ENCODE measurements at places on chromosomes 2 and 18.

DNA sequence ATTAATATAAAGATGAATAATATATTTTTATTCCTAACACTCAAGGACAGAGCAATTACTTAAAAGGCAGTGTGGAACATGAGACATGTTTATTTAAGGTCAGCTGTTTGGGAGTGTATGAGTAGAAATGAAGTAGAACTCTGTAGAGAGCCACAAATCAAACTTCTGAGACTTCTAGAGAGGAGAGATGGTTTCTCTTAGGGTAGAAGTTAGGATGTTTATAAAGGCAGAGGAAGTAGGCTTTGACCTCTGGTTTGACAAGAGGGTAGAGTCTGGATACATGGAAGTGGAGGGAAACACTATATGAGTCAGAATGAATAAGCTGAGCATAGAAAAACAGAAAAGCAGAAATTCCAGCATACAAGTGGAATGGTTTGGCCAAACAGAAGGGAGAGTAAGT, 262.1 kb upstream of the KLHL14 start:
- DNase-seq = no peak

DNA sequence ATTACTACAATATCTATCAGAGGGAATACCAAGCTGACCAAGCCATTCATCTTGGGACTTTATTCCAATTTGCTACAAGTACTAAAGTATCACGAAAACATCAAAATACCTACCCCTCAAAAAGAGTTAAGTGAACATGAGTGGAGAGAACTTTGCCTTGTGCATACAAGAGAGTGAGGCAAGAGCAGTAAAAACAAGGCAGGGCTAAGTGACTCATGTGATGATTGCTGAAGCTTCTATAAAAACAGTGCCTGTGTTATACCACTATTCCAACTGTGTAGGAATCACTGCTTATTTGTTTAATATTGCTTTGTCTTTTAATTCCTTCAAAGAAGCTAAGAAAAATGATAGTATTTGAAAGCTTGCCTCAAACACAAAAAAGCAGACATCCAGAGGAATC, 61.2 kb downstream of the FARSB start:
- DNase-seq = no peak

- DNase-seq = no peak
Measured at GRCh38 chr2:67075530-67076238, 321.4 kb upstream of the ETAA1 start.

- no peak for DNase-seq
Measured at GRCh38 chr2:197992482-197993133, 188.2 kb downstream of the PLCL1 start.

GRCh38 chr2:213315168-213315876, 31.1 kb downstream of the SPAG16 start:
- no peak for DNase-seq

DNA sequence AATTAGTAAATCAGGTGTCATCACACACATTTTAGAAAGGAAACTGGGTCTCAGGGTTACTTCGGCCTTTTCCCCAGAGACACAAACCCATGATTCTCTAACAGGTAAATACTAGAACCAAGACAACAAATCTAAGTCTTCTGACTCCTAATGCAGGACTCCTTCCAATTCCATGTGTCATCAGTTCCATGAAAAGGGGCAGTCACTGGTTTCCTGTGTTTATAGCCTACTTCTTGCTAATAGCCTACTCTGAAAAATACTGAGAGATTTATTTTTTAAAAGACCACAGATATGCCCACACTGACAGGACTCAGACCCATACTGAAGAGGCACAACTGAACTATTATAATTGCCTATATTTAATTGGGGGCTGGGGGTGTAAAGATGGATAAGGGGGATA, 33.0 kb downstream of the RAB1A start:
- no peak for DNase-seq

DNA sequence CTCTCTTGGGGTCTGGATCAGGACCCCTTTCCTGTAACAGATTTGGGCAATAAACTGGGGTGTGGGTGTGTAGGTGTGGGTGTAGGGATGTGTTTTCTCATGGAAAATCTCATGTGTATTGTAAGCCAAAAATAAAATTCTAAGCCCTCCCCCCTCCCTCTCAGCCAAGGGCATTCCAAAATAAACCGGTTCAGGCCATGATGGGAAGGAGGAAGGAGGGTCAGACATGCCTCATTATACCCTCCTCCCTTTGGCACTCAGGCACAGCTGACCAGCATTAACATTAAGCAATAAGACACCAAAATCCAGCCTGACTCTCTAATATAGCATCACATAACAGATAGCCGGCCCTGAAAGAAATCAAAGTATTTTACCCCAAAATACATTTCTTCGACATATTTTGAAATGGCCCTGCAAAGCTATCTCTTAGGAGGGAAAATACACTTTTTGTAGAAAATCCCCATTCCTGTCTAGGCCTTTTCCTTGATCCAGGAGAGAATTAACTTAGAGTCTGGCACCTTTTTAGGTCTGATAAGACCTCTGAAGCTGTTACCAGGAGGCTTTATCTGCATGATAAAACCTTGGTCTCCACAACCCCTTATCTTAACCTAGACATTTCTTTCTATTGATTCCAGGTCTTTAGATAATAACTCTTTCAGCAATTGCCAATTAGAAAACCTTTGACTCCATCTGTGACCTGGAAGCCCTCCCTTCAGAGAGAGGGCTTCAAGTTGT, 128.7 kb upstream of the COL5A2 start:
- no peak for DNase-seq

- no peak for DNase-seq
Measured at GRCh38 chr2:18566145-18566769, 5.8 kb upstream of the RDH14 start.

- no peak for DNase-seq
Measured at GRCh38 chr18:46042571-46043123, 29.4 kb downstream of the PSTPIP2 start.

DNA sequence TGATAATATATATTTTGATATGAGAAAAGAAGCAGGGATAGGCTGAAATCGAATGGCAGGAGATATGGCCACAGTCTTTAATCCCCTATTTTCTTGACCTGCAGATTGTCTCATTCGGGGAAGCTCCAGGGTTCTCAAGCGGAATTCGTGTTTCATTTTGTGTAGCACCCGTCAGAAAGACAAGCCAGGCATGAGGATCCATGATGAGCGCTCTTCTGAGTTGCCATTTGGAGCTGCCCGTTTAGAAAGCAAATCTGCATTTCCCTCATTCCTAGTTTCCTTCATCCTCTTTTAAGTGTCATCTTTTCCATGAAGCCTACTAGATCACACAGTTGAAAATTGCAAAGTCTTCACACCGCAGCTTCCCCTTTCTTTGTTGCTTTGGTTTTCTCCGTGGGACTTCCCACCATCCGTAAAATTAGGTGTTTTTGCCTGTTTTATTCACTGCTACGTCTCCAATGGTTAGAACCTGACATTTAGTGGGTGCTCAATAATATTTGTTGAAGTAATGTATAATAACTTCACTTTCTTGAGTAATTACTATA, 16.9 kb downstream of the HNMT start:
- DNase-seq = no peak

DNA sequence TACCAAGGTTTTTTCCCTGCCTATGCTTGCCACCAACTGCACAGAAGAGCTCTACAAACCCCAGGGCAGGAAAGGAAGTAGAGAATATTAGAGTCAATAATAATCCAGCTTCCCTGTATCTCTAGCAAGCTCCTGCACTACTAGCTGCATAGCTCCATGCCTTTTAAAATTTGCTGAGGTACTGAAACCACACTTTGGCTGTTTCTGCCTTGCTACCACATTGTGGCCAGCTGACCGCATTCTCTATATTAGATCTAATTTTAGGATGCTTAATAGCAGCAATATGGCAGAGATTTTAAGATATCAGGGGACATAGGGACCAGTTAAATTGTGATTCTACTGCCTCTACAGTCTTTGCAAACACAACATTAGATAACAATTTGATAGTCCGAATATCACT, 534.6 kb downstream of the MBD2 start:
- DNase-seq = no peak

DNA sequence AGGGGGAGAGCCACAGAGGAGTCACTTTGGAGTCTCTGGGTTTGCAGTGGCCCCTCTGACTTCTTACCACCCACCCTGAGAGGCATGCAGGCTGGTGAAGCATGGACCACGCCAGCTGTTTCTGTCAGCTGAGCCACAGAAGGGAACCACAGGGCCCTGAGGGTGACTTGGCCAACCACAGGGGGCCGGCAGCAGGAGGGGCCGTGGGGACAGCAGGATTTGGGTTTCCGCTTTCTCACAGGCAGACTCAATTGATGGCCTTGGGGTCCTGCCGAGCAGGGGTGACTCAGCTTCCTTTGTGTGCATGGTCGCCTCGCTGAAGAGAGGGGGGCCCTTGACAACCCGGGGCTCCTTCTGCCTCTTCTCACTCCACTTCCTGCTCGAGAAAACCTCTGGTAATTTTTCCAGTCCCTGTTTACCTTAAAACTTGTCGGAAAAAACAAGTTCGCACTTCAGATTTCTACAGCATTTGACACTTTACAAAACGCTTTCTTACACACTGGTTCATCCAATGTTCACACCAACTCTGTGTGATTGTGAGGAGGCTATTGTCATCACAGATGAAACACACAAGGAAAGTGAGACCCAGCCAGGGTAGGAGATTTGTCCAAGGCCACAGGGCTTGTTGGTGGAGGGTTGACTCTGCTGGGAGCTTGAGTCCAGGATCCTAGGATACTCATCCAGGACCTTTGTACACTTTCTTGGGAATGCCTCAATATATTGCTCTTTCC, 311.2 kb downstream of the LPIN1 start:
- no peak for DNase-seq

DNA sequence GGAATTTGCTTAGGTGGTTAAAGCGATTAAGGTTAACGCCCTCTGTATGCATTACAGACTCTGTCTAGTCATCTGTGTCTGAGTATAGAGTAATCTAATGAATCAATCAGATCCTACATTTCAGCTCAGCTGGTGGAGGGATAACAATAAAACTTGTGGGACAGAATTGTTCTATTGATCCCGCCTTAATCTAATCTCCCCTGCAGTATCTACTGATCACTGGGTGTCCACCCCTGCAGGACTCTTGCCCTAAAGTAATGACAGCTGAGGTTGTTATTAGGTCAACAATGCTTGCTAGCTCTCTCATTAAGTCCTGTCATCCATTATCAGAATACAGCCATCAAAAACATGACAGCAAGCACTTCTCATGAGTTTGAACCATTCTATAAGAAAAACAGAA, 462.6 kb upstream of the TMEFF2 start:
- no peak for DNase-seq

DNA sequence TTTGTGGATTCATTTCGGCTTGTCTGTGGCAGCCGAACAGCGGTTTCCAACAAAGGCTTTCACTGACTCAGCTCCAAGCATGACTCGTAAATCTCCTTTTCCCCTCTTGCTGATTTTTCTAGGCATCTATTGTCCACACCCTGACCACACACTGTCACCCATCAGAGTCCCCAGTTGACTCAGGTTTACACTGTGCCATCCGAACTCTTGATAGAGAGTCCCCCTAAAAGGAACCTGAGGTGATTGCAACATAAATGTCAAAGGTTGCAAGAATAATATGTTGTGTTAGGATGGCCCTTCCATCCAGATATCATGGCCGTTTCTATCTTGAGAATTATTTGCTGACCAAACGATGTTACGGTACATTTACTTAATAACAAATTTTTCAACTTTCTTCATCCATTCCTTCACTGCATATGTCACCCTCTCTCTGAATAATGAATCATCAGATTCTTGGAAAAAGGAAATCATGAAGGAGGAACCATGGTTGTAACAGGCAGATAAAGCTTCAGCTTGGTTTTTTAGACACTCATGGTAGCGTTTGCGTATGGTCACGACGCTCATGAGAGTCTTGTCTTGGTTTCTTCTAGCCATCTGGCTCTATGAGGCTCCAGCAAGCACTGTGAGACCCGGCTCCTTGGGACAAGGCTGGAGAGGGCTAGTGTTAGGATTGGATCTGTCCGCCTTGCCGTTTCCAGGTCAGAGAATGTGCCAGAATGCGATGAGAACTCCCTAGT, 72.1 kb downstream of the NPAS2 start:
- DNase-seq = no peak

DNA sequence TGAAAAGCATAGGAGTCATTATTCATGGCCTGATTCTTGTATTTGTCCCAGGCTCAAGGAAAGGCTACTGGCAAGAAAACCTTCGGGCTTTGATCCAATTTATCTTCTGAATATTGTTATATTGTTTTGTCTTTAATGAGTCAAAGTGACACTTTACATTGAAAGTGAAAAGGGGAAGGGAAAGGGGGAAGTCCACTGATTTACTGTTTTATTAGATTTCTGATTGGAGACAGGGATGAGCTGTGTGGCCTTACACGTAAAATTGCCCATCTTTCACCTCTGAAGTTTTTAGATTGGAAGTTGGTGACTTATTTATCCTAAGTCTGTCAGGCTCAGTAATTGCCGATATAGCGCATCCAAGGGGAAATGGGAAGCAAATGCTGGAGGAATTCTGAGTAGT, 843.8 kb upstream of the LRRTM1 start:
- DNase-seq = no peak

- DNase-seq = no peak
Measured at GRCh38 chr18:7879717-7880116, 312.6 kb downstream of the PTPRM start.

DNA sequence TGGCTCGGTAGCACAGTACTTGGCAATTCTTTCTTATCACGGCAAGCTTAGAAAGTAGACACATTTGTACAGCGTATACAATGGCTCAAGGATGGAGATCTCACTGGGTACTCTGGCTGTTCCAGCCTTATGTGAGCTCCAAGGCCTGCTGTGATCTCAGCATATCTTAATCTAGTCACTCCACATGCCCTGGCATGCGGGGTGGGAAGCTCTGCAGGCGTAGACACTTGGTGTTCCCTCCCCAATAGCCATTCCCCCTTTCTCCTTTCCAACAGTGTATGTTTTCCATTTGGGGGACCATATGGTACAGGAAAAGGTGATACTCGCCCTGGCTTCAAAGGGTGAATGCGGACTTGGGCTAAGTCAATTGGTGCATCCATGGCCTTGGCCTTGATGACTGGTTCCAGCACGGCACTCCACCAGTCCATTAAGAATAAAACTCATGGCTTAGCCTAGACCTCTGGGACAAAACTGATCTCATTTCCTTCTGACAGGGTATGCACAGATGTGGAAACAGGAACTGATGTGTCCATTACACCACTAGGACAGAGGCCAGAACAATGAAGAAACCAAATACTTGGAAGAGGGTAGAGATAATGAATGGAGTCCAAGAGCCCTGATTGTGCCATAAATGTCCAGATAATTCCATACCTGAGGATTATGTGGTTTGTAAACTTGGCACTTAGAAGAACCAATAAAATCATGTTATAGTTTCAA, 28.4 kb downstream of the TGIF1 start:
- no peak for DNase-seq

- DNase-seq = no peak
Measured at GRCh38 chr2:214069254-214069653, 341.6 kb upstream of the VWC2L start.

GRCh38 chr18:56089612-56090258, 501.7 kb upstream of the TCF4 start:
- DNase-seq = no peak
